Gastroesophageal sphincter (tissue), 4 donors: ENCODE measurements at places on chromosomes 6 and 20. TPM values are rescaled to one million over a fixed set of nuclear protein-coding genes. Genes with fewer than 3 reads are reported as not detected.

- ATAC-seq, result no peak
Observed at GRCh38 chr6:52573295-52573694, 3.6 kb downstream of the TRAM2 start.

DNA sequence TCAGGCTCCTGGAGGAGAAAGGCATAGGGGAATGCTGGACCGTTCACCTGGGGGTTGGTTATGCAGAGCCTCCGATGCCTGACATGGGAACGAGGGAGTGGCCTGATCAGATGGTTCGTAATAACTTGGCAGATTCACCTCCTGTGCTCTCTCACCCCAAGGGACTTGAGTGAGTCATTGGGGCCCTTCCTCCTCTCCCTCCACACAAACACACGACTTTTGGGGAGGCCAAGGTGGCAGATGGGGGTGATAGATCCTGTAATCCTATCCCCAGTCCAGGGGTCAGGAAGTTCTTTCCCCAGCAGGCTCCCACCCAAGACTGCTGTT, 45.6 kb upstream of the ARFGEF2 start:
- no peak for ATAC-seq

GRCh38 chr6:16982807-16983206, 119.0 kb upstream of the STMND1 start:
- no peak for ATAC-seq

MTFR2 gene
- total RNA-seq, result not detected

FRK gene
- total RNA-seq, result 1.9 TPM

FIG4 gene
- total RNA-seq, result 18.6 TPM

TXLNB gene
- total RNA-seq, result 5.4 TPM

DNA sequence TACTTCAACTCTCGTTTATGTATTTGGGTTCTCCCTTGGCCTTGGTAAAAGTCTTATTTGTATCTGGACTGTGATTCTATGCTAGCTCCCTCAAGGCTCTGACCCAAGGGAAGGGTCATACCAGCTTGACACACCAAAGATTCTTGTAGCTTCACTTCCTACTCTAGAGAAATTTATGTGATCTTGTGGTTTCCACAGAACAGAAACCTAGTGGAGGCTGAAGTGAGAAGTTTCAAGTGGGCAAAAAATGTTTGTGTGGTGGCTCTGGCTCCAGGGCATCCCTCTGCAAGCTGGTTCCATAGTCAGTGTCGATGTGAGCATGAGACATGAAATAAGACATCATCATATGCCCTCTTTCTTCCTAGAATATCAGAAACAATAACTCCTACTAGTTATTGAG, 48.1 kb upstream of the TNFRSF21 start:
- no peak for ATAC-seq

DNA sequence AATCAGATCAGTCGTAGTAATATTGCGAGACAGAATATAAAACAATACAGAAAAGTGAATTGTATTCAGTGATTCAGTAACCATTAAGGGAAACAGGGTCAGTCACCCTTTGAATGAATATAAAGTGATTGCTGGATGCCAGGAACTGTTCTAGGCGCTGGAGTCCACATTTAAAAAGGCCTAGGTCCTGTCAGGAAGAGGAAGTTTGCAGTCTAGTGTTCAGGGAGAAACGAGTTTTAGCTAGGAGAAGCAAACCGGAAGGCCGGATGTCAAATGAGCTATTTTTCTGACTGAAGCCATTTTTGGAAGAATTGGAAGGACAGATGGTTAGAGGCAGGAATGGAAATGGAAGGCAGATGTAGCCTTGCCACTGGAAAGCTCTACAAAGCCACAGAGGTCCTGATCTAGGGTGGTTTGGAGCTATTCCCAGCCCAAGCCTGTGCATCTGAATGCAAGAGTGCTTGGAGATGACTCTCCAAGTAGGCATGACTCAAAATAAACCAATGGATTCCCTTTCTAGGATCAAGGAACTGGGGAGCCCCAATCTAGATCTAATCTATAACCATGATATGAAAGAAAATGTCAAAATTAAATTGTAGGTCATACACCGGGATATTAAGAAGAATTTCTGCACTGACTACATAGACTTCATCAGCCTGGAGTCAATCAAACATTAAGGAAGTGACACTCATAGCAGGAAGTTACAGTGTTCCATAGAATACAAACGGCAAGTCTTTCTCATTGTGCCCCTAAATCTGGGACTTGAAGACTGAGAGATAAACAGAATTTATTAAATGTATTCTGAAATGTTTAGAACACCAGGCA, 36.8 kb upstream of the CDKAL1 start:
- ATAC-seq, result no peak

SPATS1 gene
- total RNA-seq, result not detected

C20orf96 gene
- total RNA-seq, result 3.1 TPM

GRCh38 chr6:117381749-117382148, 44.0 kb downstream of the ROS1 start:
- no peak for ATAC-seq

- ATAC-seq, result no peak
Observed at GRCh38 chr6:136947037-136947436, 24.9 kb downstream of the SLC35D3 start.

SLC17A3 gene
- total RNA-seq, result not detected

GRCh38 chr6:111714416-111715270, 109.0 kb upstream of the TRAF3IP2 start:
- ATAC-seq, result no peak

DNA sequence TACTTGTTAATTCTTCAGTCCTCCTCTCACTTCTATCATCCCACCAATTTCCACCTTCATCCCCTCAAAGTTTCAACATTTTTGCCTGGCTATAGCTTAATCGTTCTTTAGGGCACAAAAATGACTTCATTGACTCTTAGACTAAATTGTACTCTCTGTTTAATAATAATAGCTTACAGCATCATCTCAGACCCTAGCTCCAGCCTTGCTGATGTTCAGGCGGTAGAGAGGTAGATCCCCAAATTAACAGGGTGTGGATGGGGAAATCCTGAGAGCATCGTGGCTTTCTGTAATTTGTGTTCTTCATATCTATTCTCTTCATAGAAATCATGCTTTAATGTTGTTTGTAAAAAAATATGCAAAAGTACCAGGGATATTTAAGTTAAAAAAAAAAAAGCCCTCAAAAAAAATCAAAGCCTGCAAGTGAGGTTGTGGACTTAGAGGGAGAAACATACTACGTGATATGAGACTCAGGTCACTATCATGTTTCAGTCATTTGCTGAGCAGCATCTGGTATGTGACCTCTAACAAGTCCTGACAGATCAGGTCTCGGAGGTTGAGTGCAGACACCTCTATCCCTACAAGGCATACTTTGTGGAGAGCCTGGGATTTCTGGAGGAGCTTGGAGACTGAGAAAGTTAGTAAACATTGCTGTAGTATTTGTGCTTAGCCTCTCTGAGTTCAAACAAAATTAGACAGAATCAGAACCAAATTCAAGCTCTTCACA, 1063.3 kb upstream of the CITED2 start:
- ATAC-seq, result no peak

- no peak for ATAC-seq
Observed at GRCh38 chr20:17844549-17845298, 123.9 kb downstream of the SNX5 start.

GRCh38 chr6:25423358-25423757, 144.2 kb downstream of the CARMIL1 start:
- ATAC-seq, result no peak

SOX18 gene
- 5.4 TPM for total RNA-seq

DNA sequence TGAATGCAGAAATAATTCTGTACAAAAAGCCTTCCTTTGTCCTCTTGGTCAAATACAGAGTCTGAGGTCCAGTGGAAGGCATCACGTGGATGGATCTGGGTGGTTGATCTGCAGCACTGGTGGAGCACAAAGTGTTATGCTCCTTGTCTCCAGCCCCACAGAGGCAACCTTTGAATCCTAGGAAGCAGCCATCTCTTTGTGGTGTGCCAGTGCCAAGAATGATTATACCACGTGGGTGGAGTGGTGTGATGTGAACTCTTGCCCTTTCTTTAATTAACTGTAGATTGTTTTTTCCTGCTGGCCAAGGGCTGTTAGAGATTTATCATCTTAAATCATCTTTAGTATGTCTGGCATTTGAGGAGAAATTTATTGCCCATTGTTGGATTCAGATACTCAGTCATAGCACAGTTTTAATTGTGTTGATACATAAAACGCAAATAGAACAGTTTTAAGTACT, 31.1 kb downstream of the NCOA7 start:
- peak; percentile 44 for ATAC-seq

GRCh38 chr20:54429364-54429763, 46.0 kb upstream of the DOK5 start:
- ATAC-seq, result no peak

DNA sequence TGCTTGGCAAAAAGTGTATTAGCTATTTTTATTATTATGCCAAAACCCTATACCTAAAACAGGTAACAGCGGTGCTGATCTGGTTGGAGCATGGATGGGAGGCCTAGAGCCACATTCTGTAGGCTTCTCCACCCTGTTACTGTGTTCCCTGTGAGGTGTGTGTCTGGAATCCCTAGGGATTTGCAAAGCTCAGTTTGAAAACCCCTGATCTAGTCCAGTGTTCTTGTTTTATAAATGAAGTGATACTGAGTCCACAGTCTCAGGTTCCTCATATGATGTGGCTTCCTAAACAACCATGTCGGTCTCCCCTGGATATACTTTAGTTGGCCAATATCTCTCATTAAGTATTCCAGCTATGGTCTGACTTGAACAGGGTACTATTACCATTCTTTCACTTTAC, 16.3 kb downstream of the ACSS2 start:
- ATAC-seq, result no peak

PRKN gene
- 58.6 TPM for total RNA-seq

- no peak for ATAC-seq
Observed at GRCh38 chr6:90458353-90459224, 128.3 kb downstream of the MAP3K7 start.

ALDH8A1 gene
- 1.2 TPM for total RNA-seq

LBP gene
- 1.8 TPM for total RNA-seq

GRCh38 chr6:43865086-43865485, 95.1 kb downstream of the VEGFA start:
- ATAC-seq, result no peak

DNA sequence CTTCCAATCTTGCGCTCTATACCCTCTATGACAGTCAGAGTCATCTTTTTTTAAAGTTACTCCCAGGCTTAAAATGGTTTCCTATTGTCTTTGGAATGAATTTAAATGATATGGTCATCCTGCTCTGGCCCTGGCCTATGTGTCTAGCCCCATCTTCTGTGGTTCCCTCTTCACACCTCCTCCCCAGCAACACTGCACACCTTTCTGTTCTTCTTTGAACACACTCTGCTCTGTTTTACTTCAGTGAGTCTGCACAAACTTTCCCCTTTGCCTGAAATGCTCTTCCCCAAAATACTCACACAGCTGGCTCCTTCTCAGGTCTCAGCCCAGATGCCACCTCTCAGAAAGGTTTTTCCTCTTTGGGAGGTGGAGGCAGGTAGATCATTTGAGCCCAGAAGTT, 132.7 kb downstream of the FYN start:
- ATAC-seq, result no peak

ECT2L gene
- 0.27 TPM for total RNA-seq

DNA sequence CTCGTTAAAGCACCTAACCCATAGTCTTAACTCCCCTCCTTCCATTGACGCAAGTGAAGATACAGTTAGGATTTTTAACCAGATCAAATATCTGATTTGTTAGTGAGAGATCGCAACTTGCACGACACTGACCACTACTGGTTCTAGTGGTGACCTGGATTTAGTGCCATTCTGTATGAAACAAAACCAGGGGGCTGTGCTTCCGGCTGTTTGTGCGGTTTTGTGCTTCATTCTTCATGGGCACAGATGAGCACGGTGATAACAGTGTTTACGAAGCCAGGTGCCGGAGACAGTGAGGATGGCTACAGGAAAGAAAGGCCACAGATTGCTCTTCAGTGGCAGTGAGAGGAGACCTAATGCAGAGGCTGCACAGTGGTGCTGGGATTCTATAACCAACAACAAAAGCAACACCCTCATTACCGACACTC, 75.5 kb downstream of the NOL4L start:
- ATAC-seq, result no peak

DNA sequence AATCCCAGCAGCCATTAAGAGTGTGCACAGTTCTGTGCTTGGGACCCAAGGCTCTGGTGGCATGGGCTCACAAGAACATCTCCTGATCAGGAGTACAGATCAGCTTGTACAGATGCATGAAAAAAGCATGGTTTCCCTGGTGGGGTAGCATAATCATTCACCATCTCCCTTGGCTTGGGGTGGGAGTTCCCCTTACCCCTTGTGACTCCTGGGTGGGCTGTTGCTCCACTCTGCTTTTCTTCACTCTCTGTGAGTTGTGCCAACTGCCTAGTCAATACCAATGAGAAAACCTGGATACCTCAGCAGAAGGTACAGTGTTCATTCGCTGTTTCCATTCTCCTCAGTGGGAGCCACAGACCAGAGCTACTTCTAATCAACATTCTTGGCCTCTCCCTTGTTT, 13.6 kb upstream of the HLA-DQB1 start:
- ATAC-seq, result no peak

QKI gene
- total RNA-seq, result 249 TPM

DNA sequence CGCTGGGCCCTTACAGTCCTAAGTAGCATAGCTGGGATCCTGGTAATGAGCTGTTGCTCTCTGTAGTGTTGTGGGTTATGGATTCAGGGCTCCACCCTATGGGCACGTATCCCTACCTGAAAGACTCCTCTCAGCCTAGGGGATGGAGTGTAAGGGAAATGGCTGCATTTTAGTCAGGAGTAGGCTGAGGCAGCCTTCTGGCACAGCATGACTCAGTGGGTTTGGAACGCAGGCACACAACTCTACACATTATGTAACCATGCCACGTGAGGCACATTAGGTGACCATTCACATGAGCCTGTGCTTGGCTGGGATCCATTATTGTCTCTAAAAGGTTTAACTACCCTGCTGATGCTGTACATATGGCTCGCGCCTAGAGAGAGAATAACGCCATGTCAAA, 27.8 kb downstream of the HDDC2 start:
- no peak for ATAC-seq

DCDC2 gene
- total RNA-seq, result not detected

DNA sequence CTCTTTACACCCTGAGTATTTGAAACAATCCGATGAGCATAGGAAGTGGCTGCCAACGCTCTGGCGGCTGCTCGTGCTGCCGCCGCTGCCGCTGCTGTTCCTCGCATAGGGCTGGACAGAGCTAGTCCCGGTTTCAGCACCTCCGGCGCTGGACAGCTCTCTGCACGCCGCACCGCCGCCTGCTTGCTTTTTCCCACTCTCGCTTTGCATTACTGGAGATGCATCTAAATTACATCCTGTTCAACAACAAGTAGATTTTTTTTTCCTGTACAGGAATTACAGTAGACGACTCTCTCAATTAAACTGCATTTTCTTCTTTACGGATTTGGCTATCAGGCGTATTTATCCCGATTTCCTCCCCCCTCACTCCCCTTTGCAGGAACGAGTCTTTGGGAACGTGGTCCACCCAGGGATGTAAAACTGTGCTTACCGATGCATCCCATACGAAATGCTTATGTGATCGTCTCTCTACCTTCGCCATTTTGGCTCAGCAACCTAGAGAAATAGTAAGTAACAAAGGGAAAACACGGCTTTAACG, 563.8 kb downstream of the LMBRD1 start:
- ATAC-seq, result peak; percentile 84

TREM1 gene
- 0.25 TPM for total RNA-seq

GRCh38 chr6:105568142-105568541, 165.3 kb upstream of the PREP start:
- no peak for ATAC-seq
